ENCODE measurements at places on chromosomes 3 and 15. TPM values are rescaled to one million over a fixed set of nuclear protein-coding genes. Genes with fewer than 3 reads are reported as not detected.

The RASL12 gene
- not detected for total RNA-seq

The ZDHHC3 gene
- 69.4 TPM for total RNA-seq

The PROS1 gene
- 23.0 TPM for total RNA-seq

The GMPPB gene
- 50.9 TPM for total RNA-seq

The RARRES1 gene
- 1.3 TPM for total RNA-seq

The ZPLD1 gene
- total RNA-seq, result 0.05 TPM

The SEMA6D gene
- total RNA-seq, result 2.9 TPM

The SEMA7A gene
- 0.51 TPM for total RNA-seq

The SLCO2A1 gene
- 10.7 TPM for total RNA-seq

The ECE2 gene
- total RNA-seq, result not detected

The CISH gene
- total RNA-seq, result 0.51 TPM

DNA sequence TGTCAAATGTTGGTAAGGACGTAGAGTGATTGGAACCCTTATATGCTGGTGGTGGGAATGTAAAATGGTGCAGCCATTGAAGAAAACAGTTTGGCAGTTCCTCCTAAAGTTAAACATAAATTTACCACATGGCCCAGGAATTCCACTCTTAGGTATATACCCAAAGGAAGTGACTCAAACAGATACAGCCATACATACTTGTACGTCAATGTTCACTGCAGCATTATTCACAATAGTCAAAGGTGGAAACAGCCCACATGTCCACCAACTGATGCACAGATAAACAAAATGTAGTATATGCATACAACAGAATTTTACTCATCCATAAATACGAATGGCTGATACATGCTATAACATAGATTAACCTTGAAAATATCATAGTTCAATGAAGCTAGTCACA lies 13.2 kb downstream of the CLASP2 start:
- DNase-seq, result no peak

DNA sequence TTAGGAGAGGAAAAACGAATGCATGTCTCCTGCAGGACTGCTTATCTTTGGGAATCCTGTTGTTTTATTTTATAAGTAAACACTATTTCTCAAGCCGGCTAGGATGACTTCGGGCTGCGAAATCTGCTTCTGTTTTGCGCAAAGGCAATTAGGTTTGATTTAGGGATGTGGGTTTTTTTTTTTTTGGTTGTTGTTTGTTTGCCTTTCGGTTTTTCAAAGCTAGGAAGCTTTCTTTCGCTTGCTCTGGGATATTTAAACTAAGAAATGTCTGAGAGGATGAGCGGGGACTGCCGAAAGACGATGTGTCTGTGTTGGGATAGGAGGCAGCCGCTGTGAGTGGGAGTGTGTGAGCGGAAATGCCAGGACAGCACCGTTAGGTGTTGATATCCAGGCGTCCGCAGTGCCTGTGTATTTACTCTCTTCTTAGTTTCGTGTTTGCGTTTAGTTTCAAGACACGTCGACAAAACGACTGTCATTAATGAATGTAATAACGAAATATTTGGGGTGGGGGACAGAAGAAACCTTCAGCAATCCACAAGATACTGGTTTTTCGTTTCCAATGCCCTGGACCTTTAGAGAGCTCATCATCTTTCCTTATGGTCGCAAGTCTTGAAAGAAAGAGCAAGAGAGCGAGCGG lies 604 bp downstream of the ISL2 start:
- DNase-seq, result peak; percentile 17

- peak; percentile 75 for DNase-seq
Measured at GRCh38 chr3:159191447-159191846, 389.6 kb downstream of the MFSD1 start.

- DNase-seq, result no peak
Measured at GRCh38 chr15:90749754-90750153, 32.6 kb downstream of the BLM start.

DNA sequence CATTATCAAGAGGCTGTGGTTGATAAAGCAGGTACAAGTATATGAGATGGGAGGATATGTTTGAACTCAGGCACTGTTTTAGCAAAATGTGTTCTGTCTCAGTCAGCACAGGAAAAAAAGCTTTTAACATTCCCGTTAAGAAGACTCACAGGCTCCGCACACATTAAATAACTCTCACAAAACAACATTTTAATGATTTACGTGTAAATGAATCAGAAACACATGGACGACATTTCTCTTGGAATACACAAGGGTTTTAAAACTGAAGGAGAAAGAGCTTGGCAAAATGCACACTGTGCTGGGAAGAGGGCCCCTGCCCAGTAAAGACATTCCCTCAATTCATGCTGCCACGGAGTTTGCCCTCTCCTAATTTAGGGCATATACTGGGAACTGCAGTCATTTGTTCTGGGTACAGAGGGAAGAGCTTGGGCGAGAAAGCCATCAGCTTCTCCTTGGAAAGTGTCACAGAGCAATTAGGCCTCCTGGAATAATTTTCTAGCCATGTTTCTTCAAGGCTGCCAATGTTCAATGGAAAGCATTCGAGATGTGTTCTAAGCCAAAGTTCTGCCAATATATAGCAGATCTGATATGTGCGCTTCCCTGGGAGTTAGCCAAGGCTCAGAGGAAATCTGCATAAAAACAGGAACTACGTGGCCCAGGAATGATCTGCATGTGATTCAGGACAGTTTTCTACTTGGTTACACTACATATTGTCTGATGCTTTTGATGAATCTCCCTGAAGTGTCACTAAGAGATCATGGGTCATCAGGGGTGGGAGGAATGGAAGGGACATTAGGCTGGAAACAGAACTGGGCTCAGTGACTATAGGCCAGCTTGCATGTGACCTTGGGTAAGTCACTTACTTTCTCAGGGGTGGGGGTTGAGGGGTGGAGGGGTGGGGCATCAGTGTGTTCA lies 2.2 kb upstream of the MASP1 start:
- DNase-seq, result peak; percentile 60

DNA sequence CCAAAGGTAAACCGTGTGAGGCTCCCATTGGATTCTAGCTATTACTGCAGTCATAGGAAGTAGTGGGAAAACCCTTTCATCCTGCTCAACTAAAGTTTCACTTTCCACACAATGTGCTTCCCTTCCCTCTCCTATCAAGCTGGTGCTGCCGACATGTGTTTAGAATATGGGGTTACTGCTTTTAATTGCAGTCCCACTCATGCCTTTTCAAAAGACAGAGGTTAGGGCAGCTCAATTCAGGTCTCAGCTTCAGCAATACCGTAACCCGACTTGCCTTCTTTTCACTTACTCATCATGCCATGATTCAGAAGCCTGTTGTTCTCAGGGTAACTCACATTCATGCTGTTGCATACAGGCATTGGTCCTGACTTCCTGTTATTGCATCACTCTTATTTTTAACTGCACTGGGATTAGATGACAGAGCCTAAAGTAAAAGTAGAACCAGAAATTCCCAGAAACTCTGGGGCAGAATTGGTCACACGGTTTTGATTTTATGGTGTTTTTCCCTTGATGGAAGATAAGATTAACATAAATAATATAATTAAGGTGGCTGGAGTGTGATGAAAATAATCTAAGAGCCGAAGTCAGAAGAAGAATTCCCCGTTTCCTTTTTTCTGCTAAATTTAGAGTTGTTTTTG lies 45.7 kb downstream of the C2CD4B start:
- DNase-seq, result peak; percentile 95

- no peak for DNase-seq
Measured at GRCh38 chr15:91857224-91857585, 3.7 kb downstream of the SLCO3A1 start.

DNA sequence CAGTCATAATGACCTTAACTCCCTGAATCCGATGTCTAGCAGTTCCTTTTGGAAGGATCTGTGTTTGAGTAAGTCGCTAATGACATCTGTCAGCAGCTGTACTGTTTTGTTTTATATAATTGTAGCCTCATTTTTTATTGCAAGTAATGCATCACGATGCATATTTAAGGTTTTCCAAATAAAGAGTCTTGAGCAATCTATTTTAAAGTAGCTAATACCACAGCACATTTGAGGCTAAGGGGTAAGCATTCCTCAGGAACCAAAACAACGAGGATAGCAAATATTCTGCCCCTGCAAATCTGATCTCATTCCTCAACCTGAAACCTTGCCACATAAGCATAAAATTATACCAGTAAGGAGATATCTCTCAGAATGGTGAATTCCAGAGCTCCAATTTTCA lies 98.7 kb downstream of the TBC1D5 start:
- DNase-seq, result no peak

DNA sequence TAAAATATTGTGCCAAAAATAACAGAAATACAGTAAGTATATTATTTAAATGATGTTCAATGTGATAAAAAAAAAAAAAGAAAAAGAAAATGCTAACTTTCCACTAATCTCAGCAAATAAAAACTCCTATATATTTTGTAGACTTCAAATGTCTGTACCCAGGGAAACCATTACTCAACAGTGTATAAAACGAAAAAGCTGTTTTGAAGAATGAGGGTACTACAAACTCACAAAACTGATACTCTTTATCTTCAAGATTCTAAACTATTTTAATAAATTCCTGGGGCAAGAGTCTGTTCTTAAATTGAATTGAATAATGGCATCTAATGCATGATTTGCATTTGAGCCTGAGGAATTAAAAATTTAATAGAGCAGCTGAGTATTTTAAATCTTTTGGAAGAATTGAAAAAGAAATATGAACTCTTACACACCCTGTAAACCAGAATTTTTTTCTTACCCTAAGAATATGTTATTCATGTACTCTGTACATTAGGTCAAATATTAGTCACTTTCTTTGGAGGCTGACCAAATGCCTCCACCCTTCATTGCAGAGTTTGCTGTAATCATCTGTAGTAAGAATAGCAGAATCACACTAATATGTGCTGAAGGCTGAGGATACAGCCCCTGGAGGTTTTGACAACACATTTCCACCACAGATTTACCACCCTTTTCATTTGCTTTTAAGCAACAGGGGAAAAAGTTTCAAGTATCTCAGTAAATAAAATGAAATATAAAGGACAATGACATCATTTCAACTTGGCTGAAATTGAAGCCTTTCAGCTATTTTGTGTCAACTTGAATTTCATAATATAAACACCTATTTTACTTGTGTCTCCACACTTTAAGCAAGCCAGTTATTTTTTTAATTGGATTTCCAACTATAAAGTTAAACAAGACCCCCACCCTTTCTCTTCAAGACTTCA lies 79.7 kb downstream of the FBN1 start:
- DNase-seq, result peak; percentile 81

- DNase-seq, result no peak
Measured at GRCh38 chr15:36798366-36798765, 218.9 kb downstream of the CDIN1 start.

- DNase-seq, result no peak
Measured at GRCh38 chr3:17741621-17742101, 770 bp downstream of the TBC1D5 start.

DNA sequence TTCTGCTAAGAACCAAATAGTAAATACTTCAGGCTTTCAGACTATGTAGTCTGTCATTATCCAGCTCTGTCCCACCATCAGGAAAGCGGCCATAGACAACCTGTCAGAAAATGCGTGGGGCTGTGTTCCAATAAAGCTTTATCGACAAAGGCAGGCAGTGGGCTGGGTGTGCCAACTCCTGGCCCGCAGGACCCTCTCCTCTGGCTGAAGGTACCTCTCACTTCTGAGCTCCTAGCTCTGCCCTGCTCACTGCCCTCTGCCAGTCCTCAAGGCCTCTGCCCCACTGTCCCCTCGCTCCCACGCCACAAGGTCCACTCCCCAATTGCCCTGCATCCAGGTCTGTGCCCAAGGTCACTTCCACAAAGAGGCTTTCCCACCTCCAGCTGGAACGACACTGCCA lies 20.0 kb downstream of the SSUH2 start:
- no peak for DNase-seq

DNA sequence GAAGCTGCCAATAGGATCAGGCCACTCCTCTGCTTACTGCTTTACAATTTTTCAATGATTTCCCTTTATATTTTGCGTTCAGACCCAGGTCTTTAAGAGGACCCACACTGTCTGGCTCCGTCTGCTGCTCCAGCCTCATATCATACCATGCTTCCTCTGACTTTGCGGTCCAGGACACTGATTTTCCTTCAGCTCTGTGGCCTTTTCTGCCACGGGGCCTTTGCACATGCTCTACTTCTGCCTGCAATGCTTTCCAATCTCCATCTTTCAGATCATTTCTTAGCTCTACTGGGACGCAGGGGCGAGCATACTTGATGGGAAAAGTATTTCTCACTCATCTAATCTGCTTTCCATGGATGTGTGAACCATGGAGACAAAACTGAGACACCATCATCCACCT lies 23.0 kb upstream of the SH3GL3 start:
- DNase-seq, result no peak

Measured in dermis blood vessel endothelial cell (primary cell).